ENCODE measurements at places on chromosomes 5 and 9. TPM values are rescaled to one million over a fixed set of nuclear protein-coding genes. Genes with fewer than 3 reads are reported as not detected.

DNA sequence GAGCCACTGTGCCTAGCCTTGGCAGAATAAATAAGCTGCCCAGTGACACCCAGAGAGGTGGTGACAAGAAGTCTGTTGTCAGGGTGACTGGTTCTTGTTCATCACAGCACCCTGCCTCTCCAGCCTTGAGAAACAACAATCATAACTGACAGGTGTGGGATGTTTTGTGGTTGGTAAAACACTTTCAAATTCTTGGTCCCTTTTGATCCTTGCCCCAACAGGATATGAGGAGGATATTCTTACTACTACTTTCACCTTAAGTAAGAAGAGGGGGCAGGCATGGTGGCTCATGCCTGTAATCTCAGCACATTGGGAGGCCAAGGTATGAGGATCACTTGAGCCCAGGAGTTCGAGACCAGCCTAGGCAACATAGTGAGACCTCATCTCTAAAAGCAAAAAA is 14.2 kb upstream of the FRRS1L start:
- no peaks in the 10 kb centered on the region for H3K36me3 ChIP-seq
- H3K27me3 ChIP-seq = peaks cover 6% of the 10 kb centered on the region
- no peaks in the 10 kb centered on the region for H3K4me1 ChIP-seq
- H3K4me3 ChIP-seq = no peak overlapping the region
- DNase-seq = no peak

DNA sequence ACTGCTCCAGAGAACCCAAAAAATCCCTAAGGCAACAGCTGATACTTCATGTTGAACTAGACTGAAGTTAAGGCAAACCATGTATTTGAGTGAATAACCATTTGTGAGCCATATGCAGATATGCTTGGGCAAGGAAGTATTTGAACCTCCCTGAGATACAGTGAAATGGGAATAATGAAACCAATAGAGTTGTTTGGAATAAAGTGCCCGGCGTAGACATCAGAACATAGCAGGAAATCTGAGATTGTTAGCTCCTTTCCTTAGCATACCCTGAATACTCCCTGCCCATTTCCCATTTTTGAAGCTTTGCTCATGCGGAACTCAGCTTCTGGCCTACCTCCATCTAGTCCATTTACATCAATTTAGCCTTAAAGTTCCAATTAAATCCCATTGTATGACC is 611.9 kb downstream of the EFNA5 start:
- H3K4me1 ChIP-seq = no peaks in the 10 kb centered on the region
- H3K27ac ChIP-seq = no peak overlapping the region
- DNase-seq = no peak
- no peak overlapping the region for H3K4me3 ChIP-seq

DNA sequence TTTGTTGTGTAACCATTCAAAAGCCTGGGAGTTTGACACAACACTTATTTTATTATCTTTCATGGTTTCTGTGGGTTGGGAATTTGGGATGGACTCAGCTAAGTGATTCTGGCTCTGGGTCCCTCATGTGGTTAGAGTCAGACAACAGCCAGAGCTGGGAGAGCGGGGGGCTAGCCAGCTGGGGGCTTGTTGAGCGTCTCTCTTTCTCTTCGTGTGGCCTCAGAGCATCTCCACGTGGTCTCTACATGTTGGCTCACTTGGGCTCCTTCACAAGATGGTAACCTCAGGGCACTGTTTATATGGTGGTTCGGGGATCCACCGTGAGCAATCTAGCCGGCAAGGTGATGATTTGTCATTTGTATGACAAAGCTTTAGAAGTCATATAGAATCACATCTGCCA is 73.6 kb downstream of the FSTL4 start:
- H3K4me1 ChIP-seq = no peaks in the 10 kb centered on the region
- no peak overlapping the region for H3K27ac ChIP-seq
- H3K36me3 ChIP-seq = no peaks in the 10 kb centered on the region
- H3K4me3 ChIP-seq = no peak overlapping the region

Gene SLC25A2
- polyA plus RNA-seq = not detected

Gene CNTFR
- polyA plus RNA-seq = 0.18 TPM

Gene LIX1
- not detected for polyA plus RNA-seq
